SK-N-DZ (cell line): ENCODE measurements at places on chromosomes 6 and 20.

- DNase-seq, result no peak
These were observed 27.9 kb upstream of the MAP3K4 start for GRCh38 chr6:160963651-160964050.

DNA sequence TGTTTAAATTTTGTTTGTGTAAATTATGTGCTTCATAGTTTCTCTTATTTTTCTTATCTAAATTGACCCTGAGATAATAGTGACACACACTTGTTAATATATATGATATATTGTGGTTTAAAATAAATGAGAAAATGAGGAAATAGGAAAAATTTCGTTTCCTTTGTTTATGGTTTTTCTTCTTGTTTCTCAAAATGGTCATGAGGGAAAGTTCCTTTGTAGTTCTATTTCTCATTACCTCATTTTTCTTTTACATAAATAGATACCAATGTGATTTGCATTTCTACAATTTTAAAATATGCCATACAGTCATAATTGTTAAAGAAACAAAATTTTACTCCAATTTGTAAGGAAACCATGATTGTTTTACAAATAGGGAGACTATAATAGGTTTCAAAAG lies 9.2 kb downstream of the OR2A4 start:
- DNase-seq, result no peak

GRCh38 chr6:35197196-35197595 lies 16.6 kb upstream of the SCUBE3 start:
- no peak for DNase-seq

DNA sequence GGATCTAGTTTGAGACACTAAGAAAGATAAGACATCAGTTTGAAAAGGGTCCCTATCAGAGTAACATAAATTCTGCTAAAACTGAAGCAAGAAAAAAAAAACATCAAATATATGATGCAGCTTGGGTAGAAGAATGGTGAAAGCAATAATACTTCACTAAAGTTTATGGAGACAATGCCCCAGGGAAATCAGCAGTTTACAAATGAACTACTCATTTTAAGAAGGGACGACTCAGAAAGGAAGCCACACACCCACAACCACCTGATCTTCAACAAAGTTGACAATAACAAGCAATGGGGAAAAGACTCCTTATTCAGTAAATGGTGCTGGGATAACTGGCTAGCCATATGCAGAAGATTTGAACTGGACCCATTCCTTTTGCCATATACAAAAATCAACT lies 143.5 kb downstream of the TPBG start:
- DNase-seq, result no peak

DNA sequence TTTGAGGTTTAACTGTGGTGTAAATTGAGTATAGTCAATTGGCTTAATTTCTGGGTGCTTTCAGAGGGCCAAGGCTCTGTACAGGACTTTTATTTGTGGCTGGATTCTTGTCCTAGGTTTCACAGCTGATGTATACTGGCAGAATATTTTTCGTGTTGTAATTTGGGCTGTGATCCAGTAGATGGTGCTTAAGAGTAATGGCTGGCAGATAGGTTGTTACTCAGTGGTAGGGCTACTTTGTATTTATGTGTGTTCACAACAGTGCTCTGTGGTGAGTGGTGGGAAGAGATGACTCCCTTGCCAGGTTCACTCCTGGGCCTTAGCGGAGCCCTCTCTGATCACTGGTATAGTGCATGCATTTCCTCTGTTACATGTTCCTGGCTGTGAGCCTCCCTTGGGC lies 34.5 kb upstream of the FERMT1 start:
- DNase-seq, result no peak

GRCh38 chr20:23251779-23252178 lies 98.8 kb upstream of the NXT1 start:
- no peak for DNase-seq

DNA sequence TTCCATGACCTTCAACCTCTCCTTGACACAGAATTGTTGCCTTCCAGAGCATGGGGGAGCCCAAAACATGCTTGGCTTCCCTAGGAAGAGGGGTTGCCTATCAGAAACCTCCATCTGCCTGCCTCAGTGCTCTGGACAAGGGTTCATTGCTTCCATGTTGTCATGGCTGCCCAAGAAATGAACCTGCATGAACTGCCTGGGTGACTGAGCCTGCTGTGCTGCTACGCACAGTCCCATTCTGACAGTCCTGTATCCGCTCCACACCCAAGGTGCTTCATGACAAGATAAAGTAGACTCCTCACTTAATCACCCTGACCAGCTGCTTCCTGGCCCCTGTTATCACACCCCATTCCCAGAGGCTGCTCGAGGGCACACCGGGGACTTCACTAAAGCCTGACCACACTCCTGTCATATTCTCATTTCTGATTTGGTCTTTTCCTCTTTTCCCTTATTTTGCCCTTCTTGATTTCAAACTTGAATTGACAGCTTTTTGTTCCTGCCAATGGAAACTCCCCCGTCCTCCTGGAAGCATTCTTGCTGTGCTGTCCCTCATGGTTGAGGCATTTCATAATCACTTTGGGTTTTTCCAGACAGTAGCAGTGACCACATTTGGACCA lies 31.9 kb downstream of the GMPR start:
- DNase-seq, result no peak

- DNase-seq, result no peak
These were observed 48.0 kb downstream of the MUC22 start for GRCh38 chr6:31058128-31058894.

DNA sequence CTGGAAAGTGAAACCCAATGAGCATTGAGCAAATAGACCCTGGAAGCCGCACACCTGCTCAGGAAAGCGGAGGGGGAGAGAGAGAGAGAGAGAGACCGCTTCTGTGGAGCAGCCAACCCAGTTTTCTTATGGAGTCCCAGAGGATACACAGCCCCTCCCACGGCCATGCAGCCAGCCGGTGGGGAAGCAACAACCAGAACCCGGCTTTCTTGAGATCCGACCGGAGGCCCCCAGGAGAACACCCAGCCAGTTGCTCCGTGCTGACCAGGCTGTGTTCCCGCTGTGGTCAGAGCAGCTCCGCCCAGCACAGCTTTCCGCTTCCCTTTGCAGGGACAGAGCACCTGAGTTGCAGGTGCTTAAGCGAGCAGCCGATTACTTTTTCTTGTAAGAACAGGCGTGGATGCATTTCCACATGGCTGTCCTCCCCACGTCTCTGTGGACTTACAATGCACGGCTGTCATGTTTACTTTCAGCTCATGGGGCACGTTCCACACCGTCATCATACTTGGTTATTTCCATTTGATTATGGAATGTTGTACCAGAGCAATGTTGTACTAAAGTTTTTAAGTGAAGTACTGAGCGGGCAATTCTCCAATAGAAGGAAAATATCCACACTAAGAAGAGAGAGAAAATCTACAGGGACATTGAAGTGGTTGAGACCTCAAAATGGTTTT lies 381.9 kb downstream of the THBS2 start:
- no peak for DNase-seq

GRCh38 chr6:149154261-149154821 lies 163.2 kb upstream of the TAB2 start:
- DNase-seq, result no peak

GRCh38 chr20:10306440-10307358 lies 88.1 kb downstream of the SNAP25 start:
- DNase-seq, result no peak

GRCh38 chr20:62780696-62781095 lies 15.6 kb upstream of the MRGBP start:
- DNase-seq, result no peak

- no peak for DNase-seq
These were observed 12.2 kb downstream of the DLL1 start for GRCh38 chr6:170278743-170279094.

- DNase-seq, result no peak
These were observed 469.1 kb downstream of the BTBD3 start for GRCh38 chr20:12386821-12387220.

DNA sequence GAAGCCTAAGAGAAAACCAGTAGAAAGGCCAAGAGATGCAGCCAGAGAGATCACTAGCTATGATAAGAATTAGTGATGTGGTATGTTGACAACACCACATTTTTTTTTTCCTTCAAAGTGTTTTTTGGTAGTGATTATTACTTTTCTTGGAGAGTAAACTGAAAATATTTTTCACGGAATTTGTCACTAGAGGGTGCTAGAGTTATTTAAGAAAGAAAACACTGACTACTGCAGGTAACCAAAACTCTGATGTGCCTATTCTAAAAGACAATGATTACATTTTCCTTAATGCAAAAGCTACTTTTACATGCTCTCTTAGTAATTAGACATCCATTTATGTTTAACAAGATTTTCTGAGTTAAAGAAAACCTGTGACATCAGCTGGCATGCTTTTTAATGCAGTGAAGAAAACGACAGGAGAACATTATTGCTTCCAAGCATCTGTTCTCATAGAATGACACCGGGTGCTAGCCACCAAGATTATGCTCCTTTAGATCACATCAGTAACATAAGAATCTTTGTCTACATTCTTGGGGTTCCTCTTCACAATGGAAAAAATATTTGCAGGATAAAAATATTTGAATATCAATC lies 28.8 kb downstream of the RWDD2A start:
- peak; percentile 55 for DNase-seq

DNA sequence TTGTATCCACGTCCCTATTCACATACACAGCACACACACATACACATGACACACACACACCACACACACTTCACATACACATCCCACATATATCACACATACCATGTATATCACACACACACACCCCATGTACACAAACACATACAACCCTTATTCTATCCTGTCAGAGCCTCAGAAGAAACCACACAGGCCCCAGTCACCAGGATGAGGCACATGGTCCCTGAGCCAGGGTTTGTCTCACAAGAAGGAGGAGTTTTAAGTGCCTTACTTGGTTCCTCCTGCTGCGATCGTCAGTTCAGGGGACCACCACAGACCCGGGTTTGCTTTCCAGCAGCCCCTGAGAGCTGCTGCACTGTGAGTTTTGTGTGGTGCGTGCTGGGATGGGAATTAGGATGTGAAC lies 23.6 kb downstream of the BFSP1 start:
- no peak for DNase-seq

DNA sequence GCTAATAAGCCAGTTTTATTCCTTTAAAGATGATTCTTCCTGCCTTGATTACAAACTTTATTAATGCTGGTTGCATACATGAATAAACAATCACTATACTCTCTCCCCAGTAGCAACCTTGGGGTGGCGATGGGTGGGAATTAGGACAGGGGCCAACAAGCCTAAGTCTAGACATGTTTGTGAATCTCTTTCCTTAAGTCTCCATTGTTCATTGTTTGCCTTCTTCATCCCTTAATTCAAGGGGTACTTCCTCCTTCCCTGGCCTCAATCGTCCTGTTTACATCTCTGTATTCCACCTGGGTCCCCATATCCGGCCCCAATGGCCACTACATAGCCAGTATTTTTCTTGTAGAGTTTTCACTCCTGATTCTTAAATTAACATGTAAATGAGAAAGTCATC lies 66.0 kb downstream of the ARHGAP18 start:
- DNase-seq, result no peak

- DNase-seq, result no peak
These were observed 16.6 kb downstream of the SLC2A12 start for GRCh38 chr6:134035823-134036296.

DNA sequence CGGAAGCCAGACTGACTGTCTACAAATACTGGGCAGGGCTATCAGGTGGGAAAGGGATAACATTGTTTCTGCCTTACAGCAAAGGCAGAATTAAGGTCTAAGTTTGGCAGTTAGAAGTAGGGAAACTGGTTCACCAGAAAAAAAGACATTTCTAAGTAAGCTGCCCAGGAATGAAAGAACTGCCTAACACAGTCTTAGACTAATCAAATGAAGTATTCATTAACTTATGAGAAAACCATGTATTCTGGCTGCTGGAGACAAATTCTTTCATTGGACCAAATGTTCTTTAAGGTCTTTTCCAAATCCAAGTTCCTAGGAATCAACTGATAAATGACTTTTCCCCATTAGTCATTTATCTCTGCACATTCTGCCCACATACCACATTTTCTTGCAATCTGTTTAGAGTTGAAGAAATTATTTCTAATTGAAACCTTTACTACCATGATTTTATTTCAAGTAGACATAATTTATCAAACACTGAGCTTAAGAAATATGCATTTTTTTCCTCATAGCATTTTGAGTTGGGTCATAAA lies 120.3 kb upstream of the OGFRL1 start:
- no peak for DNase-seq

DNA sequence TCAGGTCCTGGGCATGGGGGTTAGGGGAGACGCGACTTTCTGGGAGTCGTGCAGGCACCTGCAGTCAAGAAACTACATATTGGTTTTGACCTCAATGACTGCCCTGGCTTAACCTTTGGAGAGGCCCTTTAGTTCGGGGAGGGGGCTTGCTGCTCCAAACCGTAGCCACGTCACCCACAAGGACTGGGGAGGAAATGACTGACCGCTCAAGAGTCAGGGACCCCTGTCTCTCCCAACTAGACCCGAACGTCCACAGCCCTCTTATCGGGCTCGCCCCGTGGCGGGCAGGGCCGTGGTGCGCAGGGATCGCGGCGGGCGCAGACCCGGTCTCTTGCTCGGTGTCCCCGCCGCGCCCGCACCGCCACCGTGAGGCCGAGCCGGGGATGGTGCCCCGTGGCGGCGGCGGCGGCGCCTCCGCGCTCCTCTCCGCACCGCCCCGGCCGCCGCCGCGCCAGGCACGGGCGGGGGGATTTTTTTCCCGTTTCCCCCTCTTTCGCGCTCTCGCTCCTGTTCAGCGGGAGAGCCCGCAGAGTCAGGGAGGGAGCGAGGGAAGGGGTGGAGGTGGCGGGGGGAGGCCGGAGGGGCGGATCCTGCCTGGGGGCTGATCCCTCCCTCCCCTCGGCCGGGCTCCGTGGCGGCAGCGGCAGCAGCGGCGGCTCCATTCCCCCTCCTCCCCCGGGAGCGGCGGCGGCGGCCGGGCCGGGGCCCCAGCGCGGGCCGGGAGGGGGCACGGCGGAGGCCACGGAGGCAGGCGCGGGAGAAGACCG lies at the start of gene BRPF3:
BRPF3 (plus strand) TSS at position 632 of the 767 bp plus-strand sequence. CDS start 3,579 bp downstream, outside the sequence.
- peak; percentile 72 for DNase-seq

- DNase-seq, result no peak
These were observed 801 bp downstream of the FBXL4 start for GRCh38 chr6:98946879-98947410.

- no peak for DNase-seq
These were observed 211.5 kb downstream of the SOX4 start for GRCh38 chr6:21804941-21805610.

GRCh38 chr6:64054861-64055260 lies 419.3 kb downstream of the PHF3 start:
- no peak for DNase-seq

GRCh38 chr6:56770011-56770520 lies 127.4 kb upstream of the DST start:
- peak; percentile 17 for DNase-seq

- no peak for DNase-seq
These were observed 50.7 kb downstream of the STK35 start for GRCh38 chr20:2152317-2152716.

GRCh38 chr6:26439151-26440125 lies 866 bp upstream of the BTN3A3 start:
- DNase-seq, result no peak
